ENCODE measurements at places on chromosomes 13 and 19. TPM values are rescaled to one million over a fixed set of nuclear protein-coding genes. Genes with fewer than 3 reads are reported as not detected.

GRCh38 chr13:43298816-43299215 lies 275.4 kb downstream of the DNAJC15 start:
- DNase-seq: no peak

DNA sequence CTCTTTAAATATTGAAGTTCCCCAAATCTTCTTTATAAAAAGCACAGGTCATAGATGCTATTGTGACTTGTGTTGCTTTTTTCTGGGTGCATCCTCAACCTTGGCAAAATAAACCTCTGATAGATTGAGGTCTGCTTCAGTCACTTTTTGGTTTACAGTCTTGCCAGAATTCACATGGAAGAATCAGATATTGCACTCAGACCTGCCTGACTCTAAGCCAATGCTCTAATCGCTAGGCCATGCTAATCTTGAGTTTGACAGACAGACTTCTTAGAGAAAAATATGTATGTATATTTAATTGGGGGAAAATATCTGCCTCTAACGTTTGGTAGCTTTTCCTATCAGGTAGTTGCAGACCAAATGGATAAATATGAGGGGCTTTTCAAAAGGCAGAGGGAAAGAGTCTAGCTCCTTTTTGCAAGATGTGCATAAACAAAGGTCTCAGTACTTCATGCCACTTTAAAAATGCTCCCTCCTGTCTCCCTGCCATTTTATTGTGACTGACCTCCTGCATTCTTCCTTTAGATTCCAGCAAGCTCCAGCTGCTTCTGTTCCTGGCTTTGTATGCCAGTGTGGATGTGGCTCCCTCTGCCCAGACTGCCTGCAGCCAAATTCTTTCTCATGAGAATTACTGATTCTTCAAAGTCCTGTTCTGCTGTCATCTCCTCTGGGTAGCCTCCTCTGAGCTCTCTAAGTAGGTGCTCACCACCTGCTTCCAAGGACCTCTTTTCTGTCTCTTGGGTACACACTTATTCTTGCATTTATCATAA lies 42.4 kb upstream of the RFC3 start:
- no peak for DNase-seq

GRCh38 chr13:38210928-38211596 lies 138.6 kb upstream of the UFM1 start:
- DNase-seq: no peak

DNA sequence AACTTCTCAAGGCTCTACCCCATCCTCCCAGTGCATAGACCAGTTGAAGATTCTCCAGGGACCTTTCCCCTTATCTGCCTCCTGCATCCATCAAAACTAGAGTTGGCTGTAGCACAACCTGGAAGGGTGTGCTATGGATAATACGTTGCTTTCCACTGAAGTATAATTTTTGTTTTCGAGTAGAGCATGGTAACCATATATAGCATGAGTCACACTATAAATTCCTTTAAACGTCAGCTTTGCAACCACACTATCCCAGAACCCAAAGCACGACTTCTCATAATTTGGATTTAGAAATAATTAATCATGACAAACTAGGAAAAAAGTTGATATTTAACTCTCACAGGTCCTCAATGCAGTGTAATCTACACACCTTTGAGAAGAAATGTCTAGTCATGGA lies 138.3 kb upstream of the NBEA start:
- DNase-seq: no peak

DNA sequence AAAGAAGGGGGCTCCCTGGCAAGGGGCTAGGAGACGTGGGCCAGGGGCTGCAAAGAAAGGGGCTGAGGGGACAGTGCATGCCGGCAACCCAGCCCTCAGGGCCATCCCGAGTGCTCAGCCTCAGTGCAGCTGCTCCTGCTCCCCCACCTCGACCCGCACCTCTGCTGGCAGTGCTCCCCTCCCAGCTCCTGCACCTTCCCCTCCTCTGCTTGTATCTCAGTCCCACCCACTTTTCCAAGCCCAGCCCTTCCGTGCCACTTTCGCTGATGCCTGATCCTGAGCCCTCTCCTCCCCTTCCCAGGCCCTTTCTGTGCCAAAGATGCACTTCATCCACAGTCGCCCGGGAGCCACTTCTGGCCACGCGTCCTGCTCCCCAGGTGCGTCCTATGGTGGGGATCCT lies 69.9 kb upstream of the KCTD15 start:
- no peak for DNase-seq

GRCh38 chr19:54449701-54450069 lies 686 bp downstream of the LENG8 start:
- no peak for DNase-seq

- no peak for DNase-seq
These were observed 14.1 kb downstream of the BRD4 start for GRCh38 chr19:15318241-15318691.

- DNase-seq: no peak
These were observed 31.8 kb downstream of the RAB20 start for GRCh38 chr13:110529522-110530311.

- DNase-seq: no peak
These were observed 8.1 kb upstream of the IPO5 start for GRCh38 chr13:97945342-97945741.

DNA sequence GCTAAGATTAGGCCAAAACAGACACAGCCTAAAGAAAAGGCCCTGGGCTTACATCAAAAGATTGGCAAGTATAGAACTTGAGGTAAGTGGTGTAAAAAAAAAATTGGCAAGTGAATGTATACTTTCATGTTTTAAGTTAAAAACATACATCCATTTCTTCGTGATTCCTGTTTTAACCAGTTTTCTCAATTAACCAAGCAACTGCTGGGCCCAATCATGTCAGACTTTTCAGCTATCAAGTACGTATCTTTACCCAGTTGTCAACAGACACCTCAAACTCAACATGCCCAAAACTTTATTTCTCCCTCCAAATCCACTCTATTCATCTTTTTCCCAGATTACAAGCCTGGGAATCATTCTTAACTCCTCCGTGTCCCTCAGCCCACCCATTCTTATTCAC lies 1.0 kb downstream of the PCID2 start:
- DNase-seq: no peak

Gene SIAH3
- 0.20 TPM for total RNA-seq

Gene SSBP4
- 111 TPM for total RNA-seq

Gene ZNF441
- total RNA-seq: 7.5 TPM

Gene FLT3LG
- total RNA-seq: 71.5 TPM

Gene CEACAM16
- total RNA-seq: not detected

Gene ZNF492
- 1.5 TPM for total RNA-seq

Data from CD8-positive, alpha-beta memory T cell (primary cell).